ENCODE measurements at places on chromosomes 3 and 15. TPM values are rescaled to one million over a fixed set of nuclear protein-coding genes. Genes with fewer than 3 reads are reported as not detected.

GRAMD2A gene
- total RNA-seq, result not detected

FEZF2 gene
- total RNA-seq, result not detected

SKOR1 gene
- 0.03 TPM for total RNA-seq

GOLGA8R gene
- total RNA-seq, result 0.27 TPM

CIB2 gene
- total RNA-seq, result 23.0 TPM

OR5H15 gene
- not detected for total RNA-seq

TRPM1 gene
- total RNA-seq, result not detected

OXTR gene
- 10.9 TPM for total RNA-seq

GPR62 gene
- total RNA-seq, result not detected

CAMK2N2 gene
- total RNA-seq, result 1.5 TPM
